ENCODE measurements at places on chromosomes 16 and 17. TPM values are rescaled to one million over a fixed set of nuclear protein-coding genes. Genes with fewer than 3 reads are reported as not detected.

The CD300H gene
- not detected for total RNA-seq

The ZFPM1 gene
- 1.7 TPM for total RNA-seq

The CD68 gene
- total RNA-seq, result 40.0 TPM

The ST6GALNAC1 gene
- 4.4 TPM for total RNA-seq

The KCNH4 gene
- not detected for total RNA-seq

The DNAH3 gene
- total RNA-seq, result 0.25 TPM

The PIK3R5 gene
- 10.6 TPM for total RNA-seq

The PRSS33 gene
- total RNA-seq, result not detected

GRCh38 chr16:68446681-68447652 is 1.3 kb downstream of the SMPD3 start:
- H3K27me3 ChIP-seq, result no peaks in the 10 kb centered on the region
- H3K27ac ChIP-seq, result no peak overlapping the region
- H3K36me3 ChIP-seq, result no peaks in the 10 kb centered on the region

GRCh38 chr17:73420897-73421296 is 109.1 kb upstream of the CDC42EP4 start:
- H3K36me3 ChIP-seq, result no peaks in the 10 kb centered on the region
- H3K4me3 ChIP-seq, result no peak overlapping the region
- no peak for DNase-seq
- H3K4me1 ChIP-seq, result no peaks in the 10 kb centered on the region

GRCh38 chr17:79024901-79025737 is 1.1 kb downstream of the C1QTNF1 start:
- H3K27ac ChIP-seq, result peak overlapping the region; percentile 78
- H3K4me1 ChIP-seq, result peaks cover 69% of the 10 kb centered on the region
- DNase-seq, result no peak
- H3K4me3 ChIP-seq, result peak overlapping the region; percentile 52

- H3K27me3 ChIP-seq, result no peaks in the 10 kb centered on the region
- H3K36me3 ChIP-seq, result no peaks in the 10 kb centered on the region
- peak overlapping the region; percentile 100 for H3K4me3 ChIP-seq
- peaks cover 11% of the 10 kb centered on the region for H3K4me1 ChIP-seq
Measured at GRCh38 chr17:31548709-31549108, 157.2 kb downstream of the RAB11FIP4 start.

DNA sequence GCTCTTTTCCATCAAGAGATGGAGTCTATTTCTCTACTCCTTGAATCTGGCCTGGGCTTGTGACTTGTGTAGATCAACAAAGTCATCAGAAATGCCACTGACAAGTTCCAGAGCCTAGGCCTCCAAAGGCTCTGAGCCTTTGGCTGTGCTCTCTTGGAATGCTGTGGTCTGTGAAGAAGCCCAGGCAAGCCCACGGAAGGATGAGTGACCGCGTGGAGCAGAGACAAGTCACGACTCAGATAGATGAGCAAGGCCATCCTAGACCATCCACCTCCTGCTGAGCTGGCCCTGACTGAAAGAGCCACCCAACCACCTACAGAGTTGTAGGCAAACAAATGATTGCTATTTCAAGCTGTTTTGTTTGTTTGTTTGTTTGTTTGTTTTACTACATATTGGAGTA is 11.6 kb upstream of the ICAM2 start:
- H3K27ac ChIP-seq, result no peak overlapping the region
- DNase-seq, result no peak
- no peaks in the 10 kb centered on the region for H3K4me1 ChIP-seq
- no peak overlapping the region for H3K4me3 ChIP-seq
- no peaks in the 10 kb centered on the region for H3K36me3 ChIP-seq
- no peaks in the 10 kb centered on the region for H3K27me3 ChIP-seq

DNA sequence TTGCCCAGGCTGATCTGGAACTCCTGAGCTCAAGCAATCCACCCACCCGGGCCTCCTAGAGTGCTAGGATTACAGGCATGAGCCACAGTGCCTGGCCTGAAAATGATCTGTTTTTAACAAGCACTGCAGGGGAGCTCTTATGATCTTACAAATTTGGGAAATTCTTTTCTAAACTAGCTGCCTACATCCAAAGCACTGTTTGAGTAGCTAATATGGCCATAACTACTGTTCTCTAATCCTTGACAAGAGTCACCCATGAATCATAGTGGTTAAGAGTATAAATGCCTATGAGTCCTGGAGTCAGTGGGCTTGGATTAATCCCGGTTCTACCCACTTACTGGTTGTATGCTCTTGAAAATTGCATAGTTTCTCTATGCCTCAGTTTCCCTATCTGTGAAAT is 1.4 kb upstream of the CPPED1 start:
- no peaks in the 10 kb centered on the region for H3K36me3 ChIP-seq
- H3K27ac ChIP-seq, result no peak overlapping the region
- H3K4me1 ChIP-seq, result peaks cover 24% of the 10 kb centered on the region
- no peak for DNase-seq
- no peak overlapping the region for H3K4me3 ChIP-seq
- no peaks in the 10 kb centered on the region for H3K27me3 ChIP-seq

DNA sequence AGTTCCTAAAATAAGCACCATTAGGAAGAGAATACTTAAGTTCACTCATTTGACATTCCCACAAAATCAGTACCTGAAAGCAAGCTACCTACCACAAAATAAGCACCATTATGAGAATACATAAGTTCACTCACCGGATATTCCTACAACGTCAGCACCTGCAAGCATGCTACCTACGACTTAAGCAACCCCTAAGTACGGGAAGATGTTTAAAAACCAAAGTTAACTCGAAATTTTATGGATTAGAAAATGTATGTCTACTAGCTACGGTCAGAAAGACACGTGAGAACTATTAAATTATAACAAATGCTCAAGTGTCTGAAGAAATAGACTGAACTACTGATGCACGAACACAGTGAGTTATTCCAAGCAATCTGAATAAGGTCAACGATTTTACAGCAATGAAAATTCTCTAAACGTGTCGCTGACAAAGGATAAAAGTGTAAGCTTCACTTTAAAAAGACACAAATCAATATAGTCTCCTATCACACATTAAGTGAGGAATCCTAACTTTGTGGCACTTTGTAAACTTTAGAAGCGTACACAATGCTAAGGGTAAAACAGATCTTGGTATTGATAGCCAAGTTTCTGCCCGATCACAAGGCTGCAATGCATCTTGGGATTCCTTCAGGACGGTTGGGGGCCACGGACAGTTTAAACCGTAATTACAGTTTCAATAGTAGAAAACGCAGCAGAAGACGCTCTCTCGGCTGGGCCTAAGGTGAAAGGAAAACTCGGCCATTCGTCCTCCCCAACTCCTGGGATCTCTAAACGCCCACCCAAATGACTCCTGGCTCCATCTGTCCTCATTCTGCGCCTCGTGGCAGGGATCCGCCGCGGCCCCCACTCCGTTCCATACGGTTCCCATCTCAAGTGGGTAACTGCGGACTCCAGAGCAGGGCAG is 1.3 kb downstream of the GSPT1 start:
- H3K4me3 ChIP-seq, result peak overlapping the region; percentile 74
- peaks cover 59% of the 10 kb centered on the region for H3K4me1 ChIP-seq
- no peaks in the 10 kb centered on the region for H3K36me3 ChIP-seq
- no peak for DNase-seq
- no peaks in the 10 kb centered on the region for H3K27me3 ChIP-seq
- peak overlapping the region; percentile 91 for H3K27ac ChIP-seq

DNA sequence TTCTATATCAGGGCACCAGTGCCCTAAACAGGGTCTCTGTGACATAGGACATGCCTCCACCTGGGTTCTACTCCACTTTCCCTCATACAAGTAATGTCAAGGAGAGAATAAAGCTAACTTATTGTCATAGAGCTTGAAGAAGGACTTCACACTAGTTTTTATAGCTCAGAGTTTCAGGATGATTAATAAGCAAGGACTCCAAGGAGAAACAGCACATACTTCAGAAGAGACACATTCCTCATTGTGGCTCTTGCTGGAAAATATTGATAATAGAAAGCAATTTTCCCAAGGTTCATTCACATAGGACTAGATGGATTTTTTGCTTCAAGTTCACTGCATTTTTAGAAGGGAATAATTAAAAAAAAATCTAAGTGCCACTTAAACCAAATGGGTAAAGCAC is 133.3 kb downstream of the CA10 start:
- no peaks in the 10 kb centered on the region for H3K27me3 ChIP-seq
- H3K4me1 ChIP-seq, result peaks cover 11% of the 10 kb centered on the region
- no peak for DNase-seq

DNA sequence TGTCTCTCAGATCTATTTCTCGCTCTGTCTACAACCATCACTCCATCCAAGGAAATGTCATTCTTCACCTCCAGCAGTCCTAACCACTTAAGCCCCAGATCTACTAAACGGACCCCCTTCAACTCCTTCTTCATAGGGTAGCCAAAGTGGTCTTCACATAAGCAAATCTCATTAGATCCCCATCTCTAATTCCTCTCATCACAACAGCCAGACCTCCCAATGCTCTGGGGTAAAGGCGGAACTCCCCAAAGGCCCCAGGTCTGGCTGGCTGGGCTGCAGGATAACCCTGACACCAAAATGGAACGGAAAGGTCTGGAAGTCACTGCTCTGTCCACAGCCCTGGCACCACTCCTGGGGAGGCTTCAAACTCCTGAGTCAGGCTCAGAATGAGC is 11.1 kb downstream of the ST3GAL2 start:
- H3K36me3 ChIP-seq, result no peaks in the 10 kb centered on the region
- H3K27ac ChIP-seq, result peak overlapping the region; percentile 64
- peak overlapping the region; percentile 2 for H3K4me3 ChIP-seq
- H3K4me1 ChIP-seq, result peaks cover 48% of the 10 kb centered on the region

DNA sequence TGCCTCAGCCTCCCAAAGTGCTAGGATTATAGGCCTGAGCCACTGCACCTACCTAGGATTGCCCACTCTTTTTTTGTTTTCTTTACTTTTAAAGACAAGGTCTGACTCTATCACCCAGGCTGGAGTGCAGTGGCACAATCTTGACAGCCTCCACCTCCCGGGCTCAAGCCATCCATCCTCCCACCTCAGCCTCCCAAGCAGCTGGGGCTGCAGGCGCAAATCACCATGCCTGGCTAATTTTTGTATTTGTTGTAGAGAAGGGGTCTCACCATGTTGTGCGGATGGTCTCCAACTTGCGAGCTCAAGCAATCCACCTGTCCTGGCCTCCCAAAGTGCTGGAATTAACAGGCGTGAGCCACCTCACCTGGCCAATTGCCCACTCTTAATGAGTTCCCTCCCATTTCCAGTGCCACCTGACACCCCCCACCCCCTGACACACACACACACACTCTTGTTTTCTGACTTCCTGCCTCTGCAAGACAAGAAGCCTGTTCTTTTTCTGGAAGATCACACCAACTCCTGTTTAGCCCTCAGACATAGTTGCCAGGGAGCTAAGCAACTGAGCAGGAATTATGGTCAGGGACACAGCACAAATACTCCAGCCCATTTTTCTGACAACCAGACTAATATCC is 2.6 kb downstream of the OVCA2 start:
- no peaks in the 10 kb centered on the region for H3K27me3 ChIP-seq
- H3K36me3 ChIP-seq, result no peaks in the 10 kb centered on the region
- no peak overlapping the region for H3K27ac ChIP-seq
- no peak overlapping the region for H3K4me3 ChIP-seq
- DNase-seq, result no peak

GRCh38 chr16:48353565-48354163 is 31.5 kb downstream of the SIAH1 start:
- H3K27me3 ChIP-seq, result no peaks in the 10 kb centered on the region
- no peaks in the 10 kb centered on the region for H3K4me1 ChIP-seq
- DNase-seq, result no peak
- H3K36me3 ChIP-seq, result peaks cover 29% of the 10 kb centered on the region
- no peak overlapping the region for H3K4me3 ChIP-seq
- H3K27ac ChIP-seq, result no peak overlapping the region

DNA sequence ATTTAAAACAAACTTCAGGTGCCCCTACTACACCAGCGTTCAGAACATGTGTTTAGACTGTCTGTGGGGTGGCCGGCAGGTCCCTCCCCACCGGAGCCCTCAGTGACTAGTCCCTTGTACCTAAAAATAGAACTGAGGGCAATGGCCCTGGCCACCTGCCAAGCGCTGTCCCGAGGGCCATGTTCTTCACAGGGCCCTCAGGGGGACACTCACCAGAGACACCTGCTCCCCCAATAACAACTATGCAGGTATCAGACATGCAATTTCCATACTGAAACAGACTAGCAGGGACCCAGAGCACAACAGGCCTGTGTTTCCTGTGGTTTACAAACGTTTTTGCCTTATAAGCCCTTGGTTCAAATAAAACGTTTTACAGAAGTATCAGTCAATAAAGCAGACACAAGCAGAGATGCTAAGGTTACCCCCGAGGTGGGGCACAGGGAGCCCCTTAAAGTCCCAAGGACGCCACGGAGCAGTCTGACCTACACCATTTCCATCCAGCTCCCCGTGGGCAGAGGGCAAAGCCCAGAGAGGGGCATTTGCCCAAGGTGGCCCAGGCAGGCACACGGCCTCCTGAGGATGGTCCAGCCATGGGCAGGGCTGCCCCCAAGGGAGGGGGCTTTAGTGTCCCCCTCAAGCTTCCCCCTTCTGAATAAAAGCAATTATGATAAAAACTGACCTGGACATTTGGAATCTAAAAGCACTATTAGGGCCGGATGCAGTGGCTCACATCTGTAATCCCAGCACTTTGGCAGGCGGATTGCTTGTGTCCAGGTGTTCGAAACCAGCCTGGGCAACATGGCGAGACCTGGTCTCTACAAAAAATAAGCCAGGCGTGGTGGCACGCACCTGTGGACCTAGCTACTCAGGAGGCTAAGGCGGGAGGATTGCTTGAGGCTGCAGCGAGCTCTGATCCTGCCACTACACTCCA is 896 bp upstream of the MYLK3 start:
- H3K36me3 ChIP-seq, result no peaks in the 10 kb centered on the region
- H3K4me3 ChIP-seq, result no peak overlapping the region
- no peak for DNase-seq
- no peaks in the 10 kb centered on the region for H3K27me3 ChIP-seq
- no peaks in the 10 kb centered on the region for H3K4me1 ChIP-seq

GRCh38 chr17:53142890-53143289 is 679.8 kb upstream of the KIF2B start:
- H3K27me3 ChIP-seq, result no peaks in the 10 kb centered on the region
- H3K27ac ChIP-seq, result no peak overlapping the region
- DNase-seq, result no peak
- no peaks in the 10 kb centered on the region for H3K36me3 ChIP-seq

DNA sequence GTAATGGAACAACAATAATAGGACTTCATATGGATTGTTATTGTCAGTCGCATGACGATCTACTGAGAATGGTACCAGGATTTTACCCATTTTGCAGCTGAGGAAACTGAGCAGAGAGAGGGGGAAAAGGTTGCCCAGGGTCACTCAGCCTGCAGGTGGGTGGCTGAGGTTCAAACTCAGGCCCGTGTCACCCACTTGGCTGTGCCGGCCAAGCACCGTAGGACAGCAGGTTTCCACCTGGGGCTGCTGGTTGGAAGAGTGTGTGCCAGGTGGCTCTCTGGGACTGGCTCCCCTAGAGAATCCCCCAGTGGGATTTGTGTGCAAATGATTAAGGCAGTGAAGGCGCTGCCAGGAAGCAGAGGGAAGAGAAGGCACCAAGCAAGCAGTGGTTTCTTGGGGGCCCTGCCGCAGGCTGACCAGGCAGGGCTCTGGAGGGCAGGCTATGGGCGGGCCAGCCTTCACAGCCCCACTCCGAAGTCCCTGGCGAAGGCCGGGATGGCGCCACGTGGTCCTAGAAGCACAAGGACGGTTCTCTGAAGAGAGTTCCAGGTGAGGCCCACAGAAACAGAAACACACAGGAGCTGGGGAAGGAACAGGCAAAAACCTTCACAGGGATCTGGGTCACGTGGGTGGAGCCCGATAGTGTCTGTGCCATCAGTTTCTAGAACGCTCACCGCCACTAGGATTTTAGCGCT is 163.5 kb downstream of the IRF8 start:
- no peak for DNase-seq
- no peak overlapping the region for H3K4me3 ChIP-seq
- H3K36me3 ChIP-seq, result no peaks in the 10 kb centered on the region
- peaks cover 6% of the 10 kb centered on the region for H3K4me1 ChIP-seq
- no peak overlapping the region for H3K27ac ChIP-seq
- H3K27me3 ChIP-seq, result no peaks in the 10 kb centered on the region

Data from vagina (tissue), 2 donors.